Fibroblast of the conjunctiva (primary cell): ENCODE measurements at places on chromosomes 11 and 22.

GRCh38 chr22:39244496-39245129 is at the start of gene PDGFB:
Gene PDGFB (minus strand): TSS chr22:39244982. CDS start chr22:39243963, 1,019 bp downstream.
- DNase-seq = no peak

- DNase-seq = no peak
Observed at GRCh38 chr22:24803064-24803542, 2.9 kb upstream of the SGSM1 start.

GRCh38 chr11:57566005-57566904 is 1.2 kb downstream of the UBE2L6 start:
- peak; percentile 34 for DNase-seq

GRCh38 chr11:131002145-131002544 is 85.9 kb upstream of the SNX19 start:
- no peak for DNase-seq

DNA sequence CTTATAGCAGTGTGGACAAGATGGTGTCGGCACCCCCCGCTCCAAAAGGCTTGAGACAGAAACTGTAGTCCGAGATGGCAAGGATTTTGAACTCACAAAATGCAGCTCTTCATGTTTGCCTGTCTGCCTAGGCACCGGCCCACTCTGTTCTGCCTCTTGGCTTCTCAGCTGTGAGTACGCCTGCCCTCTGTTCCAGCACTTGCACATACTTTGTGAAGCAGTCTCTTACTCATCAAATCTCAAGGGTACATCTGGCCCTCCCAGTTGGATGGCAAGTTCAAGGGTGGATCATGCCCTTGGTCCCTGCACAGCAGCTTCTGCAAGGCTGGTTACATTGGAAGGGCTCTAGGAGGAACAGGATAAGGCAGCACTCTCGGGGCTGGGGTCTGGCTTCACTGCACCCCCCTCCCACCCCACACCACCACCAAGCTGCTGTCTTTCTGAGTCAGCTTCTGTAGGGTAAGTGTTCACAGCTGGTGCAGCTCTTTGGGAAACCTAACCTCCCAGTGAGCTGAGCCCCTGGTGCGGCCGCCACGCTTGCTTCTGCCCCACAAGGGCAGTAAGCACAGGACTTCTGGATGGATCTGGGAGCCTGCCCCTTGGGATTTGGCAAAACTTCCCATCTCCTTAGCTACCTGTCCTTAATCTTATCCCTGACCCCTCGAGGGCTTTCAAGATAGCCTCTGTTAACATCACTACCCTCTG is 37.2 kb downstream of the FAM83F start:
- peak; percentile 62 for DNase-seq

- DNase-seq = no peak
Observed at GRCh38 chr11:92811341-92811740, 158.1 kb upstream of the MTNR1B start.

DNA sequence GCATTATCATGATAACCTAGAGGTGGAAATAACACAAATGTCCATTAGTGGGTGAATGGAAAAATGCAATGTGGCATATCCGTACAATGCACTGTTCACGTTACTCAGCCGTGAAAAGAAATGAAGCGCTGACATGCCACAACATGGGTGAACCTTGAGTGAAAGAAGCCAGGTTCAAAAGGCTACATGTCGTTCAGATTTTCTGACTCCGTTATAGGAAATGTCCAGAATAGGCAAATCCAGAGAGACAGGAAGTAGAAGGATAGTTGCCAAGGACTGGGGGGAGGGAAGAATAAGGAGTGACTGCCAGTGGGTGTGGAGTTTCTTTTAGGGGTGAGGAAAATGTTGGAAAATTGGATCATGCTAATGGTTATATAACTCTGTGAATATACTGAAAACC is 133.8 kb downstream of the ATXN10 start:
- no peak for DNase-seq

- no peak for DNase-seq
Observed at GRCh38 chr11:95429376-95429907, 198.4 kb upstream of the SESN3 start.

DNA sequence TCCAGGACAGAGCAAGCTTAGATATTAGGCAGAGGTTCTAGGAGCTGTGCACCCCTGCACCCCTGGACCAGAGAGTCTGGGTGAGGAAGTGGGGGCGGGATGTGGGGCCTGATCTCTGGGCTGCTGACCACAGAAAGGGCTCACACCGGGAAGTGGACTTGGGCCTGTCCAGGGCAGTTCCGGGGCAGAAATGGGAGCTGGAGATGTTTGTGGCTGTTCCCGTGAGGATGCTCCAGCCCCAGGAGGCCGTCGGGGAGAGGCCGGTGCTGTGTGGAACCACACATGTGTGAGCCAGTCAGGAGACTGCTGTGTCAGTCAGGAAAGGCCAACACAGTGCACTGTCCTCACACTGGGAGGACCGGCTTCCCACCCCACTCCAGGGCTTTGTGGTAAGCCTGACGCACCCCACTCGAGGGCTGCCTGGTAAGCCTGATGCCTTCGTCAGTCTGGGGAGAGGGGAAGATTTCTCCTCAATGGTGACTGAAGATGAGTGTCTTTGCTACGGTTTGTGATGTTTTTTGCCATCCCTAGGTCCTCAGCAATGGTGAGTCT is 741.0 kb downstream of the BRD1 start:
- no peak for DNase-seq

- DNase-seq = no peak
Observed at GRCh38 chr11:60208146-60208895, 25.4 kb upstream of the MS4A6A start.

DNA sequence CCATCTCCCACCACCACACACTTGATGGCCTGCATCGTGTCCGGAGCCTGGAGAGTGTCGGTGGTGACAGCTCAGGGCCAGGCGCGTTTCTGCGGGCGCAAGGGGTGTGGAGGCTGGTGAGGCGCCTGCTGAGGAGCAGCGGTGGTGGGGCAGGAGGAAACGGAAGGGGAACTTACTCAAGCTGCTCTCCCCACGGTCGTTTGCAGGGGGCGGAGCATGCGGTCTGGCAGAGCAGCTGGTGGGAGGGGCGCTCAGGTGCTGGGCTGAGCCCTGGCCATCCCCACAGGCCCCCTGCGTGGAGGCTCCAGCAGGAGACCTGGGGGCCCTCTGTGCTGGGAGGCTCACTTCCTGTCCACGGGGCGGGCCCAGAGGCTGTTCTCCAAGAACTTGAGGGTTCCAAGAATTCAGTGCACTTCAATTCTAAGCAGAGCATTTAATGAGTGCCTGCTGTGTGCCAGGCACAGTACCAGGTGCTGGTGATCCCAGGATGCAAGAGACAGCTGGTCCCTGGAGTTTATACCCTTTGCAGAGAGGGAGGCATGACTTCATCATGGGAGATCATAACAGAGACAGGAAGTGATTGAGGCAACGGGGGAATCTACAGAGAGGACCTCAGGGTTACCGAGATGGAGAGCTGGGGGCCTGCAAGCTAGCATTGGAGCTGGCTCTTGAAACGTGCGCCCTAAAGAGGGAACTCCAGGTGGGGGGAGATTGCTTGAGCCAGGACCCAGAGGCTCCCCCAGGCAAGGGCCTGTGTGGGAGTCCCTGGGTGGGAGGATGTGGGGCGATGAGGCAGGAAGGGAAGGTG is at the start of gene RAC2:
Gene RAC2, minus strand, starts transcription at position 156 of the 808 bp plus-strand sequence. Its CDS starts 121 bp downstream, at position 35.
- no peak for DNase-seq

GRCh38 chr22:22684580-22685561 is 40.5 kb downstream of the GGTLC2 start:
- DNase-seq = peak; percentile 56

DNA sequence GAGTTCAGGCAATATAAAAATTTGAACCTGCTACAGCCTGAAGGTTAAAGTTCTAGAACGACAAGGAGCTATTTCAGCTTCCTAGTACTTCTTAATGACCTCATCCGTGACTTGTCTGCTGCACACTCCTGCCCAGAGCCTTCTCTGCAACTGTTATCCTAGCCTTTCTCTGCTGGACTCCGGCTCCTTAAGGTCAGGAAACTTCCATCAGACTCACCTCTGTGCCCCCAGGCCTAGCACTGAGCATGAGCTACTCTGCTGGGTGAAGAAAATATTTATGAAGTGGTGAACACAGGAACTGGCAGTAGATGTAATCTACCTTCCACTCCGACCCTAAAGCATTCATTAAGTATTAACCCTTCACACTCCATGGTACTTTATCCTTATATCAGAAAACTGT is 18.4 kb downstream of the CSNK2A3 start:
- DNase-seq = no peak

DNA sequence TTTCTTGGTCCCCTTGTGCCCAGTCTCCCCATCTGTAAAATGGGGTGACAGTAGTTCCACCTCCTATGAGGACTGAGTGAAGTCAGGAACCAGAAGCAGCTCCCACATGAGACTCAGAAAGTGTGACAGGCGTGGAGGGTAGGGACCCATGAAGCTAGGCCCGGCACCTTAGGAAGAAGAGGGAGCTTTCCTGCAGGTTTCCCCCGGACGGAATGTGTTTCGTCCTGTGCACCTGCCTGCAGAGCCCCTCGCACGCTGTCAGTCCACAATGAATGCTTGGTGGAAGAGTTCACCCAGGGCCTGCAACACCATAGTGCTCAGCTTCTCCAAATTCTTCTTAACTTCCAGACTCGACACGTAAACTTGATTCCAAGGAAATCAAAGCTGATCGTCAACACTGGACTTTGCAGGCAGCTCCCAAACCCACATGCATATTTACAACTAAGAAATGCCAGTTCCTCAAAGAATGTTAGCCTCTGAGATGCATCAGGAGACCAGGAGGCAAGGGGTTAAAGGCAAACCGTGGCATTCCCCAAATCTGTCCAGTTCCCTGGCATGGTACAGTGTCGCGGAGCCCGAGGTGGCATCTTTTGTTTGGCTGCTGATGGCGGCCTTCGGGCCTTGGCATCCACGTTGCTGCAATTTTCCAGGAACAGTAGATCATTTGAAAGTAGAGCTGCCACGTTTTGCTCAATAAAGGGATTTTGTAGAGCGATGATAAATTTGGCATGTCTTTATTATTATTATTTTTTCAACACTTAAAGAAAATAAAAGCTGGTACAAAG is 15.4 kb downstream of the LRP5 start:
- DNase-seq = no peak

- no peak for DNase-seq
Observed at GRCh38 chr11:66554602-66555001, 7.9 kb downstream of the ACTN3 start.

- no peak for DNase-seq
Observed at GRCh38 chr11:46680164-46680760, 20.2 kb downstream of the ARHGAP1 start.

DNA sequence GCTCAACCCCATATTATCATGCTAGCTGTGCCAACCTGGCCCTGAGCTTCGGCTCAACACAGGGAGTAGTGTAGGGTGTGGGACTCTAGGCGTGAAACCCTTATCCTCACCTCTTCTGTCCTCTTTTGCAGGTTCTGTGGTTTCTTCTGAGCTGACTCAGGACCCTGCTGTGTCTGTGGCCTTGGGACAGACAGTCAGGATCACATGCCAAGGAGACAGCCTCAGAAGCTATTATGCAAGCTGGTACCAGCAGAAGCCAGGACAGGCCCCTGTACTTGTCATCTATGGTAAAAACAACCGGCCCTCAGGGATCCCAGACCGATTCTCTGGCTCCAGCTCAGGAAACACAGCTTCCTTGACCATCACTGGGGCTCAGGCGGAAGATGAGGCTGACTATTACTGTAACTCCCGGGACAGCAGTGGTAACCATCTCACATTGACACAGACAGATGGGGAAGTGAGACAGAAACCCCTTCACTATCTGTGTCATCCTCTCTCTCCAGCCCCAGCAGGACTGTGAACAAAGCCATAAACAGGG is 76.4 kb downstream of the GGTLC2 start:
- no peak for DNase-seq

GRCh38 chr11:67163006-67163405 is 43.9 kb downstream of the KDM2A start:
- DNase-seq = no peak

DNA sequence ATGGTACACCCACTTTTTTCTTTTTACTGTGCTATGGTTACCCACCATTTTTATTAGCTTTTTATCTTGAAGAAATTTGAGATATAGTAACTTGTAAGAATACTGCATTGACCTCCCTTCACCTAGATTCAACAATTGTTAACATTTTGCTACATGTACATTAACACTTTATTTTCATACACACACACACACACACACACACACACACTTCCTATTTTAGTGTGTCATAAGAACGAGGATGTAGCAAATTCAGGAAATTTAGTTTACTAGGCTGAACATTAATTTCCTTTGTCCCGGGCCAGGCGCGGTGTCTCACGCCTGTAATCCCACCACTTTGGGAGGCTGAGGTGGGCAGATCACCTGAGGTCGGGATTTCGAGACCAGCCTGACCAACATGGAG is 1.1 kb upstream of the ATP6V1E1 start:
- no peak for DNase-seq

DNA sequence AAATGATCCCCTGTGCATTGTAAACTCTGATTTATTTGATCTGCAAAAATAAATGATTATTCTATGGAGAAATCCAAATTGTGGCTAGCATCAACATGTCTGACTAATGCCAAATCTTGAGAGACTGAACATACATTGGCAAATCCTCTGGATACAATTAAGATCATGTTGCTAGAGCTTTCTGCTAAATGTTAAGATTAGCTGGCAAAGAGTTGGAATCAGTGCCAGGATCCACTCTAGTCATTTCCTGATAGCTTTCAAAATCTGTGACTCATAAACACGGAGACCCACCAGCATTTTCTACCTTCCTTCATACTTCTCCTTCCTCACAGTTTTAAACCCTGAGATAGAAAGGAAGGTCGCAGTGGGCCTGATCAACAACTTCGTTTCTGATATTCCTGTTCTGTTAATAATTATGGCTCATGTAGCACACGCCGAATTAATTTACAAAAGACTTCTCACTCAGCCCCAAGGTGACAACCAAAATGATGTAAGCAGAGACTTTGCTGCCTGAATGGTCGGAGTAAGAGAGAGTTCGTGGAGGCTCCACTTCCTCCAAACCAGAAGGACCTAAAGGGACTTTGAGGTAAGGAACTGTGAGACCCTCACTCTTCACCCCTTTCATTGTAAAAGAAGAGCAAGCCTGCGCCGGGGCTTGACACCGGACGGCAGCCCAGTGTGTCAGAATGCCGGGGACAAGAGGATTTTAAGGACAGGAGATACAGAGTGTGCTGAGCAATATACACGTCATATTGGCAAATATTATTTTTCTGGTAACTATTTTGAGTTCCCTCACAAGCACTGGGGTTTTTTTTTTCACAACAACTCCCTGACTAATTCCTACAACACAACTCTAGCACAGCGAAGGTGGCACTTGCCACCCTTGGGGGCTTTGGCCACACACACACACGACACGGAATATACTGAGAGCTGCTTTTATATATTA is 42.0 kb downstream of the SERPINH1 start:
- peak; percentile 70 for DNase-seq

GRCh38 chr11:57776031-57776521 is 14.5 kb downstream of the CTNND1 start:
- no peak for DNase-seq

GRCh38 chr22:18130018-18130417 is 19.4 kb downstream of the TUBA8 start:
- DNase-seq = no peak

GRCh38 chr11:14858404-14858803 is 33.6 kb downstream of the CYP2R1 start:
- DNase-seq = no peak
